Type B pancreatic cell (in vitro differentiated cells): ENCODE measurements at places on chromosomes 4 and X.

GRCh38 chr4:24114919-24115500 lies 225.2 kb upstream of the PPARGC1A start:
- DNase-seq: no peak

DNA sequence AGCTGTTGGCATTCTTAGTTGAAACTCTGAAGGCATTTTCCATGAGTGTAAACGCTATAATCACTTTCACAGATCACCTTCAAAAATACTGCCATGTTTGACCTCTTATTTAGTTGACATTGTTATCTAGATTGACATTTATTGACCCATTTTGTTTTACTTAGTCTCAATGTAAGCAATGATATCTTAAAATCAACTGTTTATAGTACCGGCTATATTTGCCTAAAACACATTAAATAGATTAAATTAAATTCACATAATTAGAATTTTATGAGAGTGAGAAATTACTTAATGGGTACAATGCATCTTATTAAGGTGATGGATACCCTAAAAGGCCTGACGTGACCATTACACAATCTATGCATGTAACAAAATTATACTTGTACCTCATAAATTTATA lies 517.7 kb upstream of the FTHL17 start:
- no peak for DNase-seq

DNA sequence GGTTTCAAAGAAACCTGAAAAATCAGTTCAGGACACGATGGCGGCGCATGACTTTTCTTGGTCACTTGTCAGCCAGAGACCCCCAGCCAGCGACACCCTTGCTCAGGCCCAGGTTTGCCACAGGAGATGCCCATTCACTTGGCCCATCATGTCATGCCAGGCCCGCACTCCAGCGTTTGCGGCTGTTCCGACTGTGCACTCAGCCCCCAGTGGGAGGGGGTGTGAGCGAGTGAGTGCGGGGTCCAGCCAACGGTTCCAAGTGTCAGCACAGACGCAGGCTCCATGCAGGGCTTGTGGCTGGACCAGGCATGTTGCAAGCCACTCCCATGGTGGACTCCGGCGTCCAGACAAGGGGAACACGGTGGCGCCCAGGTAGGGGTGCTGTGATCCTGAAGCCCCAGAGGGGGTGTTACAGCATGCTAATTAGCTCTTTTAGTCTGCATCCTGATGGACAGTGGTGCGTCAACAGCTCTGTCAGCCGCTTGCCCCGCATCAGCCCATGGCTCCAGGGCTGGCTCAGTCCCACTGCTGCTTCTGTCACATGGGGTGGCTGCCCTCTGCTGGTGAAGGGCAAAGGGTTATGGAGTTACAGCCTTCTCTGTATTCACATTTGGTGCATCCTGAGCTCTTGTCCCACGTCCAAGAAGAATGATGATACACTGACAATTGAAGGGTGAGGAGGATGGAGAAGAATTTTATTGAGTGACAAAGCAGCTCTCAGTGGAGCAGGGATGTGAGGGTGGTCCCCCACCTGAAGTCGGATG lies 3.7 kb upstream of the MAEA start:
- no peak for DNase-seq

- no peak for DNase-seq
Measured at GRCh38 chr4:183072176-183072575, 26.9 kb upstream of the WWC2 start.

- DNase-seq: no peak
Measured at GRCh38 chr4:121015421-121015820, 56.9 kb downstream of the NDNF start.

GRCh38 chr4:185246453-185246852 lies 37.1 kb downstream of the SNX25 start:
- DNase-seq: no peak

GRCh38 chr4:163988865-163989264 lies 494.4 kb downstream of the TMA16 start:
- DNase-seq: no peak

DNA sequence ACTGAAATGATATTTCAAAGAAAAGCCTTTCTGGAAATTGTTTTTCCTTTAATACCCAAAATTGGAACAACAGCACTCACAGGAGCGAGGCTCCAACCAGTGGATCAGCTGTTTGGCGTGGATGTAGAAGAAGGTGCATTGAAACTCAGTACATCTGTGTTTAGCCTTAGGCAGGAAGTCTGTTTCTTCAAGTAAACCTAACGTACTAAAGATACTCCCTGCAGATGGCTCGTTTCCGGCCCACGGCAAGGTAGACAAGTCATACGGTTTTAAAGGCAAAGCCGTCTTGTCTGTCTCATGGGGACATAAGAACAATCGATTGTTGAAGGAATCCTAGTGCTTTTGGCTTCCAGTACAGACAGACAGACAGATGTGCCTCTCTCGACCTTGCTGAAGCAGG lies 50.0 kb upstream of the CLCN4 start:
- DNase-seq: no peak

GRCh38 chr4:96833831-96834230 lies 993.9 kb downstream of the PDHA2 start:
- DNase-seq: no peak

- no peak for DNase-seq
Measured at GRCh38 chr4:60133375-60133774, 1066.8 kb upstream of the ADGRL3 start.

GRCh38 chrX:15675490-15675921 lies 10.9 kb upstream of the CLTRN start:
- DNase-seq: peak; percentile 78

DNA sequence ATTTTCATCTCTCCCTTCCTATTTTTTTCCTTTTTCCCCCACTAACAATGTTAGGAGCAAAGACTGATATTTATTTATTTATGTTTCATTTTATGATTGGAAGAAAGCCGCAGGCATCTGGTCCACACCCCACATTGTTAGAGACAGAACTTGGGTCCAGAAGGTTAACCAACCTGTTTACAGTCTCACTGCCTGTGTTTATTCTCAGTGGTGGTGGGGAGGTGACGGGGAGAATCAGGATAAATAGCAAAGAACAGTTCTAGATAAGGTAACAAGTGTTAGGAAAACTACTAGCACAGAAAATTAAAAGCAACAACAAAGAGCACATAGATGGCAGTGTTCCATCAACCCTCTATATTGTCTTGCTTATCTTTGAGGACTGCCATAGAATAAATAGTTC lies 301.7 kb upstream of the DIPK2B start:
- DNase-seq: no peak

- no peak for DNase-seq
Measured at GRCh38 chr4:55069248-55069647, 56.1 kb downstream of the KDR start.

GRCh38 chr4:1400191-1400805 lies 5.9 kb downstream of the NKX1-1 start:
- no peak for DNase-seq

- no peak for DNase-seq
Measured at GRCh38 chrX:72045552-72046277, 86.0 kb downstream of the RTL5 start.

- DNase-seq: no peak
Measured at GRCh38 chr4:99735822-99736221, 78.2 kb upstream of the C4orf54 start.

GRCh38 chr4:54539500-54540029 lies 118.2 kb upstream of the KIT start:
- peak; percentile 77 for DNase-seq

DNA sequence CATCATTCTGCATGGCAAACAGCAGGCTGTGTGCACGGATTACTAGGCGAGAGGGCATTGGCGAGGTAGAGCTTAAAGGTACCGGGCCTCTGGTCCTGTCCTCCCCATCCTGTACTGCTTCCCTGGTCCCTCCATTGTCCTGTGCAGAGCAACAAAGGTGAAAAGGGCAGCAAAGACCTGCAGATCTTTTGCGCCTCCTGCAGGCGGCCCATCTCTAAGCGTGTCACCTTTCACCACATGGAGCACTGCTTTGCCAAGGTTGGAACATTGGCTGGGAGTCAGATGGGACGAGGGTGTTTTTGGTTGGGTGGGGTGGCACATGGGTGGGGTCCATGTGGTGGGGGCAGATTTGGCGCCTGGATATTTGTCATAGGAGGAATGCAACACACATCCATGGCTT lies 64.7 kb upstream of the UXT start:
- DNase-seq: no peak

DNA sequence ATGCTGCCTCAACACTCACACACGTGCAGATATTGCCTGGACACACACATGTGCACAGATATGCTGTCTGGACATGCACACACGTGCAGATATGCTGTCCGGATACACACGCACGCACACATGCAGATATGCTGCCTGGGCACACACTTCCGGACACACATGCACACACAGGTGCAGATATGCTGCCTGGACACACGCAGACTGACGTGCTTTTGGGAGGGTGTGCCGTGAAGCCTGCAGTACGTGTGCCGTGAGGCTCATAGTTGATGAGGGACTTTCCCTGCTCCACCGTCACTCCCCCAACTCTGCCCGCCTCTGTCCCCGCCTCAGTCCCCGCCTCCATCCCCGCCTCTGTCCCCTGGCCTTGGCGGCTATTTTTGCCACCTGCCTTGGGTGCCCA lies 14.7 kb downstream of the FGFRL1 start:
- DNase-seq: no peak

- no peak for DNase-seq
Measured at GRCh38 chr4:101175896-101176676, 171.2 kb downstream of the PPP3CA start.

DNA sequence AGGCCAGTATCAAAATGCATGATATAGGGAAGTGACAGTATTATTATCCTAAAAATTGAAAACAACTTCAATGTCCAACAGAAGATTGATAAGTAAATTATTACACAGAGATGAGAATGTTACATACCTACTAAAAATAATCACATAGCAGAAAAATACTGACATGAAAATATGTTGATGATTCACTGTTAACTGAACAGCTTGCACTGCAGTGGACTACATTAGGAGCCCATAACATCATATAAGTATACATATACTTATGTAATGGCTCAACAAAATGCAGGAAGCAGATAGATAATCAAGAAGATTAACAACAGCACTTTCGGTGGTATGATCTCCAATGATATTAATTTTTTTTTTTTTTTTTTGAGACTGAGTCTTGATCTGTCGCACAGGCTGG lies 7.1 kb downstream of the CLOCK start:
- no peak for DNase-seq

DNA sequence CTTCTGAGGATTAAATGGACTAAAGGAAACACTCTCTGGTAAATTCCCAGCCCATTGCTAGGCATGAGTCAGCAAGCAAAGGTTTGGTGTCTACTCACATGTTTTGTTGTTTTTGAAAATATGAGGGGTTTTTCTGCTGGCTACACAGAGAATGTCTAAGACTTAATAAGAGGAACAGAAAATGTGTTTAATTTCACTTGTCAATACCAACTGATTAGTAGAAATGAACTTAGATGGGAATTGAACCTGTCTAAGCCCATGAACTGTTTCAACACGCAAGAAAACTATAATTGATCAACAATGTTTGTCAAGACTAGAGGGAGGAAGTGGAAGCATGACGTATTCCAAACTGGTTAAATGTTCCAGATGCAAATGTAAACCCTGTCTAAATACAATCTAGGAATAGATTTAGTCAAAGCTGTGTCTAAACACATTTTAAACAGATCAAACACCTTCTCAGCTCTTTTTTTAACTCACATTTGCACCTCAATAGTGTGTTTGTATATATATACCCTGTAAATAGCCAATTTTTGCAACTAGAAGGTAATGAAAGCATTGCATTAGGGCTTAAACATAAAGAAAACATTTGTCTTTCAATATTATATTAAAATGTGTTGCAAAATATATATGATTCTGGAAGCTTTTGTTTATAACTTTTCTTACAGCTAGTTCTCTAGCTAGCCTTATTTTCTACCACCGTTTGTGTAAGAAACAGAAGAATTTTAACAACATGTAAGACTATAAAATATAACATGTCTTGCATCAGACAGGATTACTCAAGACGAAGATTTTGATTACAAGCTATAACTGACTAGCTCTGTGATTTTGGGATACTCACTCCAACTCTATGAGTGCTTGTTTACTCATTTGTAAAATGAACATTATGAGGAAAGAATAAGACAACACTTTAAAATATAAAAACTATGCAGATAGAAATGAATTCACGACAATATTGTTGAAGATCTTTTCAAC lies 607.8 kb downstream of the FSTL5 start:
- DNase-seq: no peak

DNA sequence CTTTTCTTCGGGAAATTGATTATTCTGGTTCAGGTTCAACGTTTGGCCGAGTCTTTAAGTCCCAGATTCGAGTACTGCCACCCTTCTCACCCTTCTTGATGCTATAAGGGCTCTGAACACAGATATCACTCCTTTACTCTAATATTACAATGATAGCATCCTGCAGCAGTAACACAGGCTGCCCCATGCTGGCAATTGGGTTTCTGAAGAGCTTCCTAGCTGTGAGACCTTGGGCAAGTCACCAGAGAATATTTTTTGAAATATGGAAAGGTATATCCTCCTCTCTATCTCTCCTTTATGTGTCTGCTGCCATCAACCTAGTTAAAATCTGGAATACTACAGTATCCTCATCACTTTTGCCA lies 297 bp upstream of the MTMR8 start:
- DNase-seq: no peak

DNA sequence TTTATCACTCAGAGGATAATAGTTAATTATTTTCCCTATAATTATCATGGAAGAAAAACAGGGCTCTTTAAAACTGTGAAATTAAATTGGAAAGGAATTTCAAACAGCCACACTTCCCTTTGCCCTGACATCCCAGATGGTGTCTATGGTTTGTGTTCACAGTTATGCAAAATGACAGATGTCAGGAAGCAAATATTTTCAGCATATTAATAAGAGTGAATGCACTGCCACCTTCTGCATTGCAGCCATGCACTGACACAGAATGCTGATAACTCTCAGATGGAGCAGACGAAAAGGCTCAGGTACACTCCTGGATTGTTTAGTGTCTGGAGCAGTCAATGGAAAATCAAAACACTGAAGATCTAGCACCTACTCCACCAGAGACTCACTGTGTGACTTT lies 57.6 kb downstream of the RWDD4 start:
- DNase-seq: no peak

DNA sequence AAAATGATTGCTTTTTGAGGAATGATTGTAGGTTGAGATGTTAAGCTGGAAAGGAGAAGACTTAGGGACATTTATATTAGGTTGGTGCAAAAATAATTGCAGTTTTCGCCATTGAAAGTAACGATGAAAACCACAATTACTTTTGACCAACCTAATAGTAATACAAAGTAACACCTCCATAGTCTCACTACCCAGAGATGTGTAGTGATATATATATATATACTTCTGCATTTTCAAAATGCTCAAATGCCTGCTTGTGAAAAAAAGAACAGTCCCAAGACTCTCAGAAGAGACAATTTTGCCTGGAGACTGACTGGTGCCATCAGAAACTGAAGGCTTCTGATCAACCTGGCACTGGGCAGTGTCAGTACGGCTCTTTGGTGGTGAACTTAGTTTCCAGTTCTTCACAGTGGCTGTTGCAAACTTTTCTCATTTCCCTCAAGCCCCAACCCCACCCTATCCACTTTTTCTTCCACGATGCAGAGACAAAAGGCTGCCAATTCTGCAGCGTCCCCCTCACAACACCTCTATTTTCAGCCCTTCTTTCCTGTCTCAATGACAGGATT lies 35.1 kb upstream of the TAPT1 start:
- no peak for DNase-seq

GRCh38 chr4:111113591-111113990 lies 490.7 kb upstream of the PITX2 start:
- no peak for DNase-seq
